ENCODE measurements at places on chromosomes 16 and 17. TPM values are rescaled to one million over a fixed set of nuclear protein-coding genes. Genes with fewer than 3 reads are reported as not detected.

DNA sequence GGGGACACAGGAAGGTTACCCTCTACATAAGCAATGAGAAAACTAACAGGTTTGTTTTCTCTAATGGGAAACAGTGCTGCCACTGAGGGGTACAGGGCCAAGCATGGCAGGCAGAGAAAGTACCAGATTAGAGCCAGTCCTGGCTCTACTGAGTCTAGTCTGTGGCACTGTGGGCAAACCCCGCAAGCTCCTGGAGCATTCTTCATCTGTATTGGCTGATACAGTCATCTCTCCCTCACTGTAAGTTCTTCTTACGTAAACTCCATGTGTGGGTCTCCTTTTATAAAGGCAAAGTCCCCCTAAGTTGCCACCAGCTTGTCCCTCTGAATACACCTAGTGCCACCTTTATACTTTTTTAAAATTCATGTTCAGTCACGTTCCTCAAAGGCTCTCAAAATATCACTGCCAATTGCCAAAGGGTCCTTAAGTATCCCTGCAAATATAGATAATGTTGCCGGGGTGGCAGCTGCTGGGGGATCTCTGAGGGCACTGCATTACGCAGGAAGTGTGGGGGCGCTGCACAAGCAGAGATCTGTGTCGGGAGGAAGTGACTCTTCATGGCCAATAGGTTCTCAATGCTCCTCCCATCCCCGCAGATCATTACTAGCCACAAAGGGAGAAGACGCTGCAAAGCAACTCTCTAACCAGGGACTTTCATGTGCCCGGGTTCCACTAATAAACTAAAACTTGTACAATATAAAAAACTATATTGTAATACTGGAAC, 18.8 kb downstream of the XPO6 start:
- peaks cover 47% of the 10 kb centered on the region for H3K4me1 ChIP-seq
- peak overlapping the region; percentile 76 for H3K27ac ChIP-seq
- no peaks in the 10 kb centered on the region for H3K27me3 ChIP-seq
- H3K4me3 ChIP-seq, result no peak overlapping the region

The TNP2 gene
- not detected for total RNA-seq

The DBNDD1 gene
- total RNA-seq, result 3.1 TPM

The TLCD3B gene
- not detected for total RNA-seq

The ADAD2 gene
- not detected for total RNA-seq
